ENCODE measurements at places on chromosomes 6 and 20. TPM values are rescaled to one million over a fixed set of nuclear protein-coding genes. Genes with fewer than 3 reads are reported as not detected.
A peak's percentile ranks its signal among the peaks of the same experiment; 100 is the strongest.

CD24 gene
- total RNA-seq, result 125 TPM

ZC3H12D gene
- total RNA-seq, result not detected

FABP7 gene
- not detected for total RNA-seq

ASIP gene
- total RNA-seq, result not detected

FAM83B gene
- 0.07 TPM for total RNA-seq

MAPK14 gene
- 56.8 TPM for total RNA-seq

FNDC11 gene
- total RNA-seq, result 0.40 TPM

STMND1 gene
- not detected for total RNA-seq

HLA-DMB gene
- total RNA-seq, result not detected

ADGRB3 gene
- 0.11 TPM for total RNA-seq

FAM217A gene
- total RNA-seq, result not detected

DNA sequence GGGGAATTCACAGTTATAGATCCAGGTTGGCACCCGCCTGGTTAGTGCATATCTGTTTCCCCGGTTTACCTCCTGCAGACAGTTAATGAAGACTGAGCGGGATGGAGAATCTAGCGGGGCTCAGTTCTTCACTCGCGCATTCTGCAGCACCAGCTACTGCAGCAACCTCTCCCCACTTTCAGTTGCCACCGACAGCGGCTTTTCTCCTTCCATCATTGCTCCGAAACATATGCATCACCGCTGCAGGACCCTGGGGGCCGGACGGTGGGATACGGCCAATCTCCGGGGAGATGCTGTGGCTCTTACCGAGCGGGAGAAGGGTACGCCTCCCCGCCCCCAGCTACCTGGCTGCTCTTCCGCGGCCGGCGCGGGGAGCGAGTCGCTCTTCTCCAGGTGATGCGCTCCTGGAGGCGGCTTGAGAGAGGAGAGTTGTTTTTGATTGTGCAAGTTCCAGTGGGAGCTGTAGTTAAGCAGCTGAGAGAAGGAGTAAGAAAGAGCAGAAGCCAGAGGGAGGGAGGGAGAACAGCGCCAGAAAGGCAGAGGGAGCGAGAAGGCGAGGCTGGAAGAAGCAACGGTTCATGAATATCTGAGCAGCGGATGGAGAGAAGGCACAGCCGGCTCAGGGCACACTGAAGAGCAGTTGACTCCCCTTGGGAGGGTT is at the start of gene SGK1:
SGK1 (minus strand) TSS at position 642 of the 661 bp plus-strand sequence. CDS start 652 bp downstream, outside the sequence.
- peak; percentile 17 for DNase-seq

- peak; percentile 26 for DNase-seq
These were observed 65.5 kb upstream of the FYN start for GRCh38 chr6:111938710-111939109.

GRCh38 chr6:30882759-30883684 is 1.3 kb upstream of the DDR1 start:
- peak; percentile 71 for DNase-seq

DNA sequence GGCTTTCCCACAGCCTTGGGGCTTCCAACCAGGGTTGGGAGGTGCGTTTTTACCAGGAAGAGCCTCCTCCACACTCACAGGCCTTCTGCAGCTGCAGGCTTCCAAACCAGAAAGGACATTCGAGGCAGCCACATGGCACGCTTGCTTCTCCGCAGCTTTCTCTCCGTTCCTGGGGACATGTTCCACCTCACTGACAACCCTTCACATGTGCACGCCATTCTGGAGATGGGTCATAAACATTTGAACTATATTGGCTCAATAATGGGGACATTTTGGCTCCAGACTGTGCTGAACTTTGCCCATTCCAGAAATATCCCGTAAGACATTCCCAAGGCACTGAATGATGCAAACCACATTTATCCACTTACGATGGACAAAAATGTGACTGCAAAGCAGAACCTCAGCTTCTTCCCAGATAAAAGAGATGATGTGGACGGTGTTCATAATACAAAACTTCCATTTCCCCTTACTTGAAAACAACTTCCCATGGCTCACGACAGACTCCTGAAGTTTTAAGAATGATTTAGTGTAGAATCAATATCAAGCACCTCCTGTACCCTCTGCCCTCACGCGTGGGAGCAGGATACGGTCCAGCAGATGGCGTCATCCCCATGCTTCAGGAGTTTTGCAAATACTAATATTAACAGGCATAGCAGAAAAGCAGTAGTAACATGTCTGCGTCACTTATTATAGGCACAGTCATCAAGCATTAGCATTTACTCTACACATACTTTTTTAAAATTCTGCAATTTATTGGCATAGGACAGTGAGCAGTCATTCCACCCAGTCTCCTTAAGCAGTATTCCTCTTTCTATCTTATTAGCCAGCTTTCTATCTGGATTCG is 25.4 kb upstream of the FOXF2 start:
- DNase-seq, result peak; percentile 16

DNA sequence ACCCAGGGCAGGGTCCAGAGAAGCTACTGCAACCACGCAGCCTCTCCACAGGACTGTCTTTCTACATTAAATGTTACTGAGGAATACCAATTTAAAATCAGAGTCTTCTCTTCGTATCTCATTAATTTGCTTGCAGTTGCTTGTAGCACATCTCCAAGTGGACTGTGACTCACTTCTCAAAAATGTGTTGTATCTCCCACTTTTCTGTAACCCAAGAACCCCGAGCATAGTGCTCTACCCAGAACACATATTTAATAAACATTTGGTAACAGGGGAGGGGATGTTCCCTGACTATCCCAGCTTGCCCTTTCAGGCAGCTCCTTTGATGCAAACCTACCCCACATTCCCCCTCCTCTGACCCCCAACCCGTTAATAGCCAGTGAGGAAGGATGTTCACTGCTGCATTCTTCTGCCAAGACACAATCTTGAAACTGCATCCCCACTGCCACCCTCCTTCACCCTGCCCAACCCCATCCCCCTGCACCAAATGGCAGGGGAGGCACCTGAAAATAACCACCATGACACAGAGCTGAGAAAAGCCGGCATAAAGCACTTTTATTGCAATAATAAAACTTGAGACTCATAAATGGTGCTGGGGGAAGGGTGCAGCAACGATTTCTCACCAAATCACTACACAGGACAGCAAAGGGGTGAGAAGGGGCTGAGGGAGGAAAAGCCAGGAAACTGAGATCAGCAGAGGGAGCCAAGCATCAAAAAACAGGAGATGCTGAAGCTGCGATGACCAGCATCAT is 24.2 kb downstream of the FKBP1A start:
- peak; percentile 55 for DNase-seq

GRCh38 chr6:144816936-144817335 is 531.8 kb downstream of the UTRN start:
- no peak for DNase-seq

DNA sequence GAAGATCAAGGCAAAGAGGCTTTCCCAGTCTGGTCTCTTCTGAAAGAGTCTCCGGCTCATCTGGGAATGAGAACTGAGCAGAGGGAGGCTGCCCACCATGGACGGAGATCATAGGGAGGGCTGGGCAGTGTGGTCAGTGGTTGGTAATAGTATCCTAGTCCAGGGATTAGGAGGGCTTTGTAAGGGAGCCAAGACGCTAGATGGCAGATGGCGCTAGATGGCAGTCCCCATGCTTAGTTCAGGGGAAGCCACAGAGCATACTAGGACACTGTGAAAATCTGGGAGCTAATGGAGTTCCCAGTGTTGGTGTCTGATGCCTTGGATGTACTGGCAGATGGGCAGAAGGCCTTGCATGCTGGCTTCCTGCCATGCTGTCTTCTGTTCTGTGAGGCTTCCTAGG is 21.7 kb upstream of the DAAM2 start:
- no peak for DNase-seq

- no peak for DNase-seq
These were observed 71.0 kb downstream of the EDN3 start for GRCh38 chr20:59371431-59371830.

DNA sequence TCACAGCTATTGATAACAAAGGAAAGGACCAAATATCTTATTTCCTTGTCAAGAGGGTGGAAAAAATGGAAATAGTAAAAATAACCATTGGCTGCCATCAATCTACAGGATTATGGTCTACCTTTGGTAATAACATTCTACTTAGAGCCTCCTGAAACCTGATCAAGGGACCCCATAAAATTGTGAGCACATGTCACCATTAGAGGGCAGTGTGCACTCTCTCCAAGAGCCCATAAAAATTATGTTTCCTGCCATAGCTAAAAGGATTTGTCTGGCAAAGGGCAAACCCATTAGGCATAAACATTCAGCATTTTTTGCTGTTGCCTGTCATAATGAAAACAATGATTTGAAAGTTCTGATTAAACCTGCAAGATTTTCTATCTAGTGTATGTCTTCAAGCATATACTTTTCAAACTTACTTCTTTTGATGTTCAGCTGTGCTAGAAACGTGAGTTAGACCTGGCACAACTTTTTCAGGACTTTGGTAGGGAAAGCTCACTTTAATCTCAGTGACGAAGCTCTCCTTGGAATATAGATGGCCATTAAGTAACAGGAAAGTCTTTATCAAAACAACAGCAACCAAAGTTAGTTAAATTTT is 120.7 kb upstream of the ZFP64 start:
- peak; percentile 90 for DNase-seq

- DNase-seq, result peak; percentile 28
These were observed 166.1 kb upstream of the CST7 start for GRCh38 chr20:24782801-24783630.

DNA sequence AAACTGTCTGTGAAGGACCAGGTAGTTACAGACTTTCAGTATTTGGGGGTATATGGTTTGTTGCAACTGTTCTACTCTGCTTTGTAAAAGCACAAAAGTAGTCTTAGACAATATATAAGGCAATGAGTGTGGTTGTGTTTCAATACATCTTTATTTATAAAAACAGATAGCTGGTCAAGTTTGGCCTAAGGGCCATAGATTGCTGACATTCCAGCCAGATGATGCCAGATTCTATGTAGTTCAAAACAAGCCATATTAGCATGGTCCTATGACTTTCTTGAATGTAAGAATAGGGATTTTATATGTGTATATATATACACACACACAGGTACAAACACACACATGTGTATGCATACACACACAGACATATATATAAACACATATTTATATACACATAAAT is 201.8 kb downstream of the GRIK2 start:
- DNase-seq, result no peak

DNA sequence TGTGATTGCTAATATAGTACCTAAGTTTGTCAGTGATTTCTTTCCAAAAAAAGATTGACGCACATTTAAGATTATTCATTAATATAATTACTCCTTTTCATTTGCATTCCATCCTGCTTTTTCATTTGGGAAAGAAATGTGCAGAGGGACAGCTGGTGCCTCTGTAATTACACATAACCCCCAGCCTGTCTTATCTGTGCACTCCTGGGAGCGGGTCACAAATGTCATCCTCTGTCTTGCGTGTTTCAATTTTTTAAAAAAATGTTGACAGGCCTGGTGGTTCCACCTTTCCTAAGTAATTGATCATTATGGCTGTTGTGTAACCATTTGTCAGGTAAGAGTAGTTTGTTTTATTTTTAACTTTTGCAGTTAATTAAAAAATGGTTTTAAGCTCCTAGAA is 92.7 kb downstream of the SLX4IP start:
- no peak for DNase-seq

- DNase-seq, result no peak
These were observed 115.1 kb downstream of the MAN1A1 start for GRCh38 chr6:119234457-119234856.

DNA sequence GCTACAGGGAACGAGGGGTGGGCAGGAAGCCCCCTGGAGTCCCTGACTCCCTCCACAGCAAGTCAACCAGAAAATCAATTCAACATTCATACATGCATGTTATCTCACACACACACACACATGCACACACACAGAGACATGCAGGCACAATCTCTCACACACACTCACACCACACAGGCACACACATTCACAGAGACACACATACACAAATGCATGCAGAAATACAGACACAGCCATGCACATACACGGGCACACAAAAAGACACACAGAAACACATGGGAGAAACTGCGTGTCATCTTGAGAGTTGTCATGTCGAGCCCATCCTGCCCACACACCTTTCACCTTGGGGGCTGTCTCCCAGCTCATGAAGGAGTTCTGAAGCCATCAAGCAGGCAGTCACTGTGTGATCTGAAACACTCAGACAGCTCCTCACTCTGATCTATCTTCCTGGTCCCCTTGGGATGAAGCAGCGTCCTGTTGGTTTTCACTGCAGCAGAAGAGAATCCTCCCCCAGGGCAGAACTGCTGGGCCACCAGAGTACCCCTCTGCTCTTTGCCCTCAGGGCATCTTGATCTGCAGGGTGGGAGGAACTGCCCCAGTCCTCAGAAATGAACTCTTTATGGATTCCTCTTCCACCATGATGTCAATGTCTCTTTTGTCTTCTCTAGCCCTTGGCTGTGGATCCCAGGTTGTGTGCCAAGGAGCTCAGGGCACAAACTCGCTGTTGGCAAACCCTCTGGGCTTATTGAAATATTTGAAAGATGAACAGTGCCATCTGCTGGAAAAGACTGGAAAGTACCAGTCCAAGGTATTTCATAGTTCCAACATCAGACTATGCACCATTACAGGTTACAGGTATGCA is 8.8 kb downstream of the RAET1L start:
- DNase-seq, result peak; percentile 84

DNA sequence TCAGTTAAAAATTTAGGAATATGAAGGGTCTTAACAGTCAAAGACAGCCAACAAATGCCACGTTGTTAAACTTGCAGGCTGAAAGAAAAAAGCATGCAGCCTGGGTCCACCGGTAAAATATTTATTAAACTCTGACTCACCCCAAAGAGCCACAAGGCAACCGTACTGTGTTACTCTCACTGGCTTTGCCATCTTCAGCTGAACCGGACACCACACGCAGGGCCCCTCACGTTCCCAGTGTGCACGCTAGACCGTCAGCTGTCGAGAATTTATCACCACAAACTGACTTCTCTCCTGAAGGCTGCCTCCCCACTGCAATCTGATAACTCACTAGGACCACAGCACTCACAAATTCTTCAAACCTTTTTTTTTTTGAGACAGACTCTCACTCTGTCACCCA is 30.7 kb downstream of the HUS1B start:
- DNase-seq, result peak; percentile 12

DNA sequence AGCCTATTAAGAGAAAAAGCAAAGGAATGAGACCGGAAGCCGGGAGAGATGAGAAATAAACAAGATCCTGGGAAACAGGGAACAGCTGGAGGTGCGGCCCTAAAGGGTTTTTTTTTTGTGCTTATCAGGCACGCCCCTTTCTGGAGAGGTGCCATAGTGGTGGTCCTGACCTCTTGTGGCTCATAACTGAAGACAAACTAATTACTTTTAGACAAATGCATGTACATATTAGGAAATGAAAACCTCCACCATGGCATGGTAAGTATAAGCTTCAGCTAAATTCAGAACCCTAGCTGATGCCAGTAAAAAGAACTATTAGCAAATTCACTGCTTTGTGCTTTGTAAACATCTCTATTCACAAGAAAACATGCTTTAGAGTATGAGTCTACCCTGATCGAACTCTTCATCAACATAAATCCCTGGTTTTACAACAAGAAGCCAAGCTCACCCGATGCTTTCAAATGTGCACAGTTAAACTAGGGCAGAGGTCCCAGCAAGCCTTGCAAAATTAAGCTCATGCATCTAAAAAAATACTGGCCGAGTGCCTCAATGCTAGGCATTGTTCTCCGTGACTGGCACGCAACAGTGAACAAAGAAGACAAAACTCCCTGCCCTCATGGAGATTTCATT is 96.4 kb upstream of the MRPS10 start:
- DNase-seq, result peak; percentile 32

GRCh38 chr20:23509247-23509913 is 18.5 kb downstream of the CST8 start:
- no peak for DNase-seq
